Urinary bladder (tissue), 4 donors: ENCODE measurements at places on chromosomes 6 and 20. TPM values are rescaled to one million over a fixed set of nuclear protein-coding genes. Genes with fewer than 3 reads are reported as not detected.

DNA sequence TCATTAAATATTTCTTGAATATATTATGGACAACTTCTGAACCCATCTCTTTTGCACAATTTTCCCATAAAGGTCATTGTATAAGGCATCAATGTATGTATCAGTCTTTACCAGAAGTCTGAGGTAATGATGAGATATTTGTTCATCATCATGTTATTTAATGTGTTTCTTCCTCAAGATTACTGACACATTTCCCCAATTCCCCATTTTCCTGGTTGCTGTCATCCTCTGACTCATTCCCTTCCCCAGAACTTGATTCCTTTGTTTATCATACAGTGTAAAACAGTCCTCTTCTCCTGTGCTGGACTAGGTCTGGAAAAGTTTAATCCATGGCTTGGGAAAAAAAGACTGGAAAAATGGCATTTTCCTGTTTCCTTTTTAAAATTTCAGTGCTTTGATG lies 107.9 kb upstream of the FLRT3 start:
- no peak for DNase-seq

- DNase-seq = no peak
Observed at GRCh38 chr6:167762259-167762962, 64.3 kb upstream of the AFDN start.

DNA sequence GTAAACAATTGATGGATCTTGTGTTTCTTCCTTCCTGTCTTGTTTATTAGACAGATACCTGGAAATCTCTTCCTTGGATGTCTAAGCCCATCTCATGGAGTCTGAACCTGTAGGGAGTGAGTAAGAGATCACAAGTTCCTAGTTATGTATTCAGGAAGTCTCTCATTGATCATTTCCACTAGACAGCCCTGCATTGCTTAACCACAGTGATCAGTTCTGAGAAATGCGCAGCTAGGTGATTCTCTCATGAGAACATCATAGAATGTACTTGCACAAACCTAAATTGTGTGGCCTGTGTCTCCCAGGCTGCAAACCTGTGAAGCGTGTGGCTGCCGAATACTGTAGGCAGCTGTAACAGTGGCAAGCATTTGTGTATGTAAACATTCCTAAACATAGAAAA lies 39.1 kb downstream of the FAM120B start:
- no peak for DNase-seq

- DNase-seq = no peak
Observed at GRCh38 chr6:163579111-163579879, 164.8 kb downstream of the QKI start.

DNA sequence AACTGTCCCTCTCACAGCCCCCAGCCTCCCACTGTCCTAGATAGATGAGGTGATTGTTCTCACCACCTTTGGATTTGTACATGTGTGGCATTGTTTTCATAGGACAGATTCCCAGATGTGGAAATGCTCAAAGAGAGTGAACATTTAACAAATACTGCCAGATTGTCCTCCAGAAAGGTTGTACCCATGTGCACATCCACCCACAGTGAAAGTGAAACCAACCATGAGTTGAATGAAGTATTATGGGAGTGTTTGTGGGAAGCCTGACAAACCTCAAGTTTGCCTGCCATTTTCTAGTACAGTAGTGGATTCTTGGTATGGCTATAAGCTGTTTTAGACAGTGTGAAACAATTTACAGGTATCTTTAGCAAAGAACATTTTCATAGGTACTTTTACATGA lies 42.7 kb downstream of the ANKRD6 start:
- no peak for DNase-seq

DNA sequence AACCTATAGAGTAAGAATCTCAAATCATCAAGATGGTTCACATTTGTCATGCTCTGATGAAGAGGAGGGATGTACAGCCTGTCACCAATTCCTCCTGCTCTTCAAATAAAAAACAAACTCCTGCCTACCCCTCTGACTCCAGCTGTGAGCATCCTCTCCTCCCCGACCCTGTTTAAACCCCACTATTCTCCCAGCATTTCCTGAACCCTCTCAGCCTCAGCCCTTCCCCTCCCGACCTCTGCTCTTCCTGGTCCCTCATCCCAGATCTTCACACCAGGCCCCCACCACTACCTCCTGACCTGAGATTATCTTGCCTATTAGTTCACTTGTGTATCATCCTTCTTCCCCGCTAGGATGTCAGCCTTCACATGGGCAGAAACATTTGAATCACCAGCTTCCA lies 75.8 kb downstream of the ZMYND8 start:
- DNase-seq = no peak

DNA sequence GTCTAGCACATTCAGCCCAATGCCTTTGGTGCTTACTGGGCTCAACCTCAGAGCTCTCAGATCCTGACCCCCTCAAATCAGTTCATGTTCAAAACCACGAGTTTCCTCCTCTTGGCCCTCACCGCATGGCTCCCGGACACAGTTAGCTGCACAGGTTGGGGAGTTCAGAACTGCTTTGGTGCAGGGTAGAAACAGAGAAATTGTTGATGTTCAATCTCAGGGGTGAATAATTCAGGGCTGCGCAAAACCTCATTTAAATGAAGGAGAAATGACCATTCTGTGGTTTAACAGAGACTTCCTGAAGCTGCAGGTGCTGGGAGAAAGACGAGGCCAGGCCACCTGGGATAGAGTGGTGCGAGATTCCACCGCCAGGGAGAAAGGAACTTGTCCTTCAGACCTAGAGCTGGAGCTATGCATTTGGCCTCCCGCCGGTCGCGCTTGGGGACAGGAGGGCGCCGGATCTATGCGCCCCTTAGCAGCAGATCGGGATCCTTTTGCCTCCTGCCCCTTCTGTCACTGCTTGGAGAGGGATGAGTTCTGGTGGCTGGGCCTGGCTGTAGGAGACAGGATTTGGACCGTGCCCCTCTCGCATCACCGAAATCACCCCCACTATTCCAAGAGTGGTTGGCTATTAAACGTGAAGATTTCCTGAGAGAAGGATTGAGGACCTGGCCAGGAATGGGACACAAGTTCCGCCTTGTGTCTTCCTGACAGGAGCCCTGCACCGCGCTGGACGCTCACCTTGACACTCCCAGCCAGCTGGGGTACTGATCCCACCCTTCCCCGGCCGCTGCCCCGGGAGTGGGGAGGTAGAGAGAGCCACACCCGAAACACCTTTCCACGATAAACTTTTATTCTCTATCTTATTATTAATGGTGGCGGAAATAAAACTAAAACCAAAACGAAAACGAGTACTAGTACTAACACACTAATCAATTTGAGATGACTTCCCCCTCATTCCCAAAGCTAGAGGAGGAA lies 767 bp upstream of the PAX1 start:
- DNase-seq = no peak

- DNase-seq = no peak
Observed at GRCh38 chr6:82705579-82705978, 342.0 kb downstream of the TPBG start.

GRCh38 chr6:4010689-4011090 lies 68.2 kb downstream of the FAM217A start:
- no peak for DNase-seq

DNA sequence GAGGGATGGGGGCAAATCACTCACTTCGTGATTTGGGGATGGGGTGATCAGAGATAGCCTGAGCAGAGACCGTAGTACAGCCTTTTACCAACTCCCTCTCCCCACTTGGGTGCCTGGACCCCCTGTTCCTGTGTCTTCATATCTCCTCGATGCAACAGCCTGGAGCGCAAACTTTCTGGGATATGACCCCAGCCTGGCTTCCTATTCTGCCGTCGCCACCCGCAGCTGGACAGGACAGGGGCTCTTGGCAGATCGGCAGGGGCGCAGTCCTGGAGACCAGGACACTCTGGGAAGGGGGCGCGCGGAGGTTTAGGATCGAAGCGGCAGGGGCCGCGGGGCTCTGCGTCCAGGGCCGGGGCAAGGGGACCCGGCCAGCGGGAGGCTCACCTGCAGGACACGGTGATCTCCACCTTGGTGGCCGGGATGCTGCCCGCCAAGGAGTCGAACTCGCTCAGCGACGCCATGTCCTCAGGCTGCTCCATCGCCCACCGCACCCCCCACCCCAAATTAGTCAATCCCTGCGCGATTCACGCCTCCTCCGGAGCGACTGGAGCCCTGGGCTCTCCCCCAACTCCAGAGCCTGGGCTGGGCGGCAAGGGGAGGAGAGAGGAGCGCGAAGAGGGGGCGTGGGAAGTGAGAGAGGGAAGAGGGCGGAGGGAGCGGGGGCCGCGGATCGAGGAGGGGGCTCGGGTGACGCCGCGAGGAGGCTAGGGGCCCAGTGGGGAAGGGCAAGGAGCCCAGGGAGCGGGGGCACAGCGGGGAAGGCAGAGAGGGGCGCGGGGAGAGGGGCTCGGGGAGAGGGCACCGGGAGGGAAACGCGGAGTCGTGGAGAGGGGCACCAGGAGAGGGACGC lies at the start of gene CPNE5:
TSS of gene CPNE5 (minus strand) at position 549 of the 853 bp plus-strand sequence. CDS start at position 482, 67 bp downstream.
- no peak for DNase-seq

DNA sequence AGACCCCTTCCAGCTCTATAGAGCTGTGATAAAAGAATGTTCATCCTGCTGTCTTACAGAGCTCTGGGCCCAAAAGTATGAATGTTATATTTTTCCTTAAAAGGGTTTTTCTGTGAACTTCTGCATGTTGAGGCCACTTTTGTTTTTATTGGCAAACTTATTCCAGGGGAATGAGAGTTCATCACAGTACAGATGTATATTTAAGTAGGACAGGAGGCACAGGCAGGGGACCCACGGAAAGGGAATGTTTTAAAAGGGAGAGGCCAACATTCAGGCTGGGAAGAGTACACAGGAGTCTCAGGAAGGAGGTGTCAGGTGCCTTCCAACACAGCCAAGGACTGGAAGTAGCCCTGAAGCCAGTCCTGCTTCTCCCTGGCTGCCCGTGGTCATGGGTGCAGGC lies 148.4 kb downstream of the EYA2 start:
- peak; percentile 48 for DNase-seq

- no peak for DNase-seq
Observed at GRCh38 chr20:58898629-58899408, 46.3 kb downstream of the GNAS start.

DNA sequence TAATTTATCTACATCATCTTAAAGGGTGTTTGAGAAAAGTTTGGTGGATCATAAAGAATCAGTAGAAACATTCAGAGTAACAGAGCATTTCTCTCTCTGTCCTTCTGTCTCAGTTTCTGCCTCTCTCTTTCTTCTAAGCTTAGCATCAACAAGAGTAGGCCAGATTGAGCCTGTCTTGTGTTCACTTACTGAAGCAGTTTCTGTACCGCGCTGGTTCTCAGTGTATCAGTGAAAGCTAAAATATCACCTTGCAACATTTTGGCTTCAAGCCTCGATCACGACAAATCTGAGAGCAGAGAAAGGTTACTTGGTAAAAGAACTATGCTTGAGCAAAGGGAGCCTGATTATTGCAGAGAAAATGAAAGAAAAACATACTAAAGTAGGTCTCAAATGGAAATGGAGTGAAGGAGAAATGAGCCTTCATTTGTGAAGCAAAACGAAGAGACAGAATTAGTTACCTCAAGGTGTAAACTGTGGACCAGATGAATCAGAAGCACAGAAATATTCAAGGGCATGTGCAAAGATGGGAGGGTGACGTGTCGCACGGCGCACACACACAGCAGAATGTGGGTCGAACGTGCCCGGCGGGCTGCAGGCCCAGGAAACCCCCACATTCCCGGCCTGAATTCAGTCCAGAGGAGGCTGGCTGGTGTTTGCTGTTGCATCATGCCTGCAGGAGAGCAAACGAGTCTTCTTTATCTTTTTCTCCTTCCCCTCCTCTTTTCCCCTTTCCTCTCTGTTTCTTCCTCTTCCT lies 509.3 kb downstream of the QKI start:
- DNase-seq = no peak

- DNase-seq = no peak
Observed at GRCh38 chr6:14676064-14676463, 558.5 kb downstream of the CD83 start.

DNA sequence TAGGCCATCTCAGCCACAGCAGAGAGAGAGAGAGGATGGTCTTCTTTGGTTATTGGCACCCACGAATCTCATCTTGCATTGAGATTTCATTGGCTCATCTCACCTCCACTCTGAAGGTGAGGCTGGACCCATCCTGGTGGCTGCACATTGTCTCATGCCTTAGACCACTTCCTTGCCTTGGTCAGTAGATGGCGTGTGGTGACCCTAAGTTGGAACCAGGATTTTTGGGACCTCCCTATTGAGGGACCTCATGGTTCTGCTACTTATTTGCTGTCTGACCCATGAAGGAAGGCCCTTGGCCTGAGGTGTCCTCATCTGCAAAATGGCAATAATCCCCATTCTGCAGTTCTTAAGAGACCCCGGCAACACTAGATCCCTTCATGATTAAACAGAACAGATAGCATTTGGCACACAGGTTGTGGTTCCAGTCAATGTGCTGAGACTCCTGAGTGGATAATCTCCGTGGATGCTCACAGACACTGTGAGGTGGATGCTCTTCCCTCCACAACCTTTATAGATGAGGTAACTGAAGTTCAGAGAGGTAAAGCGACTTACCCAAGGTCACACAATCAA lies 21.5 kb upstream of the AAR2 start:
- DNase-seq = no peak

DNA sequence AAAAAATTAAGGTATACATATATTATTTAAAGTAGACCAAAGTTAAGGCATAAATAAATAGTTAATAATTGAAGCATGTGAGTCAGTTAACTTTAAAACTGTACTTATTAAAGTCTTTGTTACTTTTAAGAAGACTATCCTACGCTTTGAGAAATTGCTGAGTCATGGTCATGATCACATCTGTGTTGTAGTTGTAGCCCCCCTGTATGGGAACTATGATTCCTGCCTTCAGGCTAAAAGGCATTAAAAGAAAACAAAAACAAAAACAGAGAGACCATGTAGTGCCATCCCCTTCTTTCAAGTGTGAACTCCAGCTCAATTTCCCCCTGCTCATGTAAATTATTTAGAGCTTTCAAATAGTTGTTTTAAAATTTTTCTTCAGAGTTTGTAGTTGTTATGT lies 123.4 kb downstream of the FLRT3 start:
- DNase-seq = no peak

DNA sequence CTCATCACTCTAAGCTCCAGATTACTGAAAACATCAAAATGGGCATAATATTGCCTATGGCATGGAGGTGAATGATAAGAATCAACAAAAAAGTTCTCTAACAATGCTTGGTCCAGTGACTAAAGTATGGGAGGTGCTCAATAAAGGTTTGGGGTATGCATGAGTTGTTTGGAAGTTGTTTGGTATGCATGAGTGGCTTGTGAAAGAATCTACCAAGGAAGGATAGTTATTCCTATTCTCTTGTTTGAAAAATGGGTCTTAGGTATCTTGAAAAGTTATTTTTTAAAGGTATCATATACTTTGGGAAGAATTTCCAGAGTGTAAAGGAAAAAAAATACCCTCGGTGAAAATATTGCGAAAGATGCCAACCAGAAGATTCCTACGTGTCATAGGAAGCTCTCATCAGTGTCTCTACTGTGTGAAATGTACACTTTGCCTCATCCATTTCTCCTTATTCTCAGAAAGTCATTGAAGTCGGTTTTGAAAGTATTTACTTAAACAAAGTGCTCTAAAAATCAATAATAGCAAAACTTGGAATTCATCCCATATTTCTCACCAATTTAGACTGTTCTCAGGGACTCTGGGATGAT lies 449.8 kb downstream of the ADGRB3 start:
- DNase-seq = no peak

GRCh38 chr6:147078602-147079001 lies 125.6 kb upstream of the STXBP5 start:
- no peak for DNase-seq

GRCh38 chr20:39364320-39364719 lies 402.2 kb downstream of the DHX35 start:
- DNase-seq = no peak

The C6orf132 gene
- 4.4 TPM for polyA plus RNA-seq

The EPHA7 gene
- polyA plus RNA-seq = 11.0 TPM

The PERP gene
- 28.8 TPM for polyA plus RNA-seq

The CDH26 gene
- 1.4 TPM for polyA plus RNA-seq

The ENPP4 gene
- polyA plus RNA-seq = 11.6 TPM

The SPEF1 gene
- polyA plus RNA-seq = 0.16 TPM

The FILIP1 gene
- polyA plus RNA-seq = 25.5 TPM

The RIPOR2 gene
- 7.3 TPM for polyA plus RNA-seq

The NMBR gene
- 0.15 TPM for polyA plus RNA-seq
